ENCODE measurements at places on chromosomes 11 and 22.
A peak's percentile ranks its signal among the peaks of the same experiment; 100 is the strongest.

DNA sequence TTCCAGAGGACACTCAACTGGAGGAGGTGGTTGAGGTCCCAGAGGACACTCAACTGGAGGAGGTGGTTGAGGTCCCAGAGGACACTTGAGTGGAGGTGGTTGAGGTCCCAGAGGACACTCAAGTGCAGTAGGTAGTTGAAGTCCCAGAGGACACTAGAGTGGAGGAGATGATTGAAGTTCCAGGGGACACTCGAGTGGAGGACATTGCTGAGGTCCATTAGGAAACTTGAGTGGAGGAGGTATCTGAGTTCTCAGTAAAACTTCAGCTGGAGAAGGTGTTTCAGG is 39.7 kb downstream of the ZNF195 start:
- DNase-seq = no peak

GRCh38 chr11:114017723-114018122 is 41.8 kb upstream of the ZBTB16 start:
- no peak for DNase-seq

DNA sequence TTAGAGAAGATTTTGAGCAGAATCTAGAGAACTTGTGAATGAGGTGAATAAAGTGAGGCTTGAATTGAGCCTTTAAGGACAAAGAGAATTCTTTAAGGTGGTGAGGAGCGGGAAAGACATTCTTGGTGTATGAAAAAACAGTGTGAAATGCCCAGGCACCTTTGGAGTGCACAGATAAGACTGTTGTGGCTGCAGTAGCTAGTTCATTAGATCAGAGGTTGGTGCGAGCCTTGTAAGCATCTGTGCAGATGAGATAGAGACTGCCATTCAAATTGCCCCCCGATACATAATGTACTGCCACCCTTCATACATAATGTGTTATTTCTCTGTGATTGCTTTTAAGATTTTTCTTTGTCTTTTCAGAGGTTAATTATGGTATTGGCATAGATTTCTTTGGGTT is 31.3 kb downstream of the ATXN10 start:
- DNase-seq = no peak

DNA sequence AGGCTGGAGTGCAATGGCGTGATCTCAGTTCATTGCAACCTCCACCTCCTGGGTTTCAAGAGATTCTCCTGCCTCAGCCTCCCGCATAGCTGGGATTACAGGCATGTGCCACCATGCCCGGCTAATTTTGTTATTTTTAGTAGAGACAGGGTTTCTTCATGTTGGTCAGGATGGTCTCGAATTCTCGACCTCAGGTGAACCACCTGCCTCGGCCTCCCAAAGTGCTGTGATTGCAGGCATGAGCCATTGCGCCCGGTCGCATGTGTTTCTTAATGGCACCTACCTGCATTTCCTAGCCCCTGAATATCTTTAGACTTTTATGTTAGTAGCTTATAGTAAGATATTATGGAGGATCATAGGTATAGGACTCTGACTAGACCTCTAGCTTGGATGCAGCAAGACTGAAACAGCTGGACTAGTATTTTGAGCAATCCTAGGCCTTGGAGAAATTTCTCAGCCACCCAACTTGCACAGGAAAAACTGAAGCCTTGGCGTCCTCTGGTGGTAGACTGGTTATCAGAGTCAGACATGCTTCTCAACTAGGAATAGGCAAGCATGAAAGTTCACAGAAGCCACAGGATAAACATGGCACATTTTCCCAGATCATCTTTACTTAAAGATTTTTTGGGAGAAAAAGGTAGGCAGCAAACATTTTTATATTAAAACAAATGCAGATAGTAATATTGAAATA is 22.7 kb upstream of the C1QTNF4 start:
- DNase-seq = no peak

DNA sequence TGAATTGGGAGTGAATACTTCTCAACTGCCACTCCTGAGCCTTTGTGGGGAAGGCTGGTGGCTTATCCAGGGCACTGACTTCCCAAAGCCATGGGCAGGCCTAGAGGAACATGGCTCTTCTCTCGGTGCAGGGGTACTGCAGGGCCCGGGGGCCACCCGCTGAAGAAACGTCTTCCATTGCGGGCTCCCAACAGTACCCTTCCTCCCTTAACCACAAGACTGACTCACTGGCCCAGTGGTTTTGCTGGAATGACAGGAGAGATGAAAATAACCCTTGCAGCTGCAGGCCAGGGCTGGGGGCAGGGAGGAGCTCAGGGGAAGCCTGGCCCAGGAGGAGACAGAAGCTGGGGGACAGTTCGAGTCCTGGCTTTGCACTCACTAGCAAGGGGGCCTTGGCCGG is 13.5 kb downstream of the TXN2 start:
- DNase-seq = no peak

- DNase-seq = no peak
Observed at GRCh38 chr11:130212431-130212961, 52.9 kb downstream of the ST14 start.

DNA sequence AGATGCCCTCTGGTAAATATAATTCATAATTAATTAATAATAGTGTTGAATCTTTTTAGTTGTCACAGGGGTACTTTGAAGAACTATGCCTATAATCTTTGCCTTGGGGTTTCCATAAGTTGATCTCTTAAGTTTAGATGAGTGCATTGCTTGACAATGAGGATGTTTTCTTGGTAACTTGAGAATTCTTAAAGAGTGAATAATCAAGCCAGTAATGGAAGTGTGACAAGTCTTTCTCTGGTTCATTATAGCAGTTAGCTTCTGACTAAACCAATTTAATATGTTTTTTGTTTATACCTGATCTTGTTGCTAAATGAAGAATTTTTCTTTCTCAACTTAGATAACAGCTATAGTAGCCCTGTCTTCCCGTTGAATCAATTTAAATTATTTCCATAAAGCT is 46.2 kb downstream of the ATXN10 start:
- DNase-seq = no peak

DNA sequence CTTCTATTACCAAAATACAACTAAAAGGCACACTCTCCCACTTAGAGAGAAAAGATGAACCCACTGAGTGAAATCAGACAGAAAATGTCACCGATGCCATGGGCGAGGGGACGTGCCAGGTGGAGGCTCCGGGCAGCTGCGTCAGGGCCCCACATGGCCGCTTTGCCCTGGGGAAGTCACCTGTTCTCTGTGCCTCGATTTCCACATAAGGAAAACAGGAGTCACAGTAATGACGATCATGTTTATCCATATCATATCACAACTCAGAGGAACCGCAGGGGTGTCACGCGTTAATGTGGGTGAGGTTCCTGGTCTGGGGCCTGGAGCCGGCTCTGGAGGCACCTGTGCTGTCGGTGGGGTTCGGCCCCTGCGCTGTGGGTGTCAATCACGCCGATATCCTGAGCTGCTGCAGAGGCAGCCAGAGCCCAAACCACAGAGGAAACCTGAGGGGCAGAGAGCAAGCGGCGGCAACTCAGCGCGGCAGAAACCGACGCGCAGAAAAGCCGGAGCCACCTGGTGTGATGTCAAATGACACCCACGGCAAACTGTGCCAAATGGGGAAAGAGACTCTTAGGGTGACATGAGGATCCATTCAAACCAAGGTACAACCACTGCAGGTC is 243.7 kb downstream of the BRD1 start:
- no peak for DNase-seq

DNA sequence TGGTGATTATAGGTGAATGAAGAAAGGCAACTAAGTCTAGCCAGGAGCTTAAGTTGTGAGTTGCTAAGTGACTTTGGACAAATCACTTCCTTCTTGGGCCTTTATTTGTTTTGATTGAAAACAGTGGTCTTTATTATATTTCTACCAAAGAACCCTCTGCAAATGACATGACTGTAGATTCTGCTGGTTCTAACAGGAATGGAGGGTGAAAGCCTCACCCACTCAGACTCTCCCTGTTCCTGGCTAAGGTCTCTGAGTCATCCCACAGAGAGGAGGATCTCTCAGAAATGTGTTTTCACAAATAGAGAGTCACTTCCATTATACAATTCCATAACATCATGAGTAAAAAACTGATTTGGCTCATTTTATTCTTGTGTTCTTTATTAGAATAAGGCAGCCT is 583.9 kb upstream of the LRRC4C start:
- DNase-seq = no peak

DNA sequence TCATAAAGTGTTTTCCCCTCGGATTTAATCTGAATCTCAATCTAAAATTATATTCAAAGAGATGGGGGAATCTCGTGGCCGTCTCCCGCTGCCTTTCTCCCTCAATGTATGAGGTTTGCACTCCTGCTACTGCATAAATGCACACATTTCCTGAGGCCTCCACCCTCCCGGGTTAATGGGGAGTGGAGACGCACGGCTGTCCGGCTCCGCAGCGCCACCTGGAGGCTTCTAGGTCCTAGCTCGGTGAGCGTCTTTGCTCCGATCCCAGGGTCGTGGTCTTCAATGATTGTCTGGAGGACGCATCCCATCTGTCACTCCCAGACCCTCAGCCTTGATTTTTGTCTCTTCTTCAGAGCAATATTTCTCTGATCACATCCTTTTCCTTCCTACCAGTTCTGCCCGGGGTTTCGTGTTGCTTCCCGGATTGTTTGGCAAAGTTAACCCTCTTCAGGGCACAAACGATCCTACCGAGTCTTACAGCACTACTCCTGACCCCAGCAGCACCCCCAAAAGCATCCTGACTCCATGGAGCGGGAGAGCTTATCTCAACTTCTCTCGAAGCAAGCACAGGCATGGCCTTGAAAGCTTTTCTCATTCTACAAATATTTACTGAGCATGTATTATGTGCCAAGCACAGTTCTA is at the start of gene LMO1:
Gene LMO1 (minus strand): TSS at position 110 of the 642 bp plus-strand sequence. CDS start 516 bp downstream, outside the sequence.
- DNase-seq = peak; percentile 76
